Fibroblast of skin of abdomen (primary cell): ENCODE measurements at places on chromosomes 7 and 10.

- no peak for DNase-seq
These were observed 288.2 kb downstream of the MAGI2 start for GRCh38 chr7:79165225-79165624.

GRCh38 chr7:47610506-47611044, 28.7 kb upstream of the TNS3 start:
- peak; percentile 77 for DNase-seq

- DNase-seq: peak; percentile 46
These were observed 89.7 kb downstream of the HIPK2 start for GRCh38 chr7:139687980-139688632.

- DNase-seq: no peak
These were observed 45.1 kb upstream of the MET start for GRCh38 chr7:116626886-116627285.

DNA sequence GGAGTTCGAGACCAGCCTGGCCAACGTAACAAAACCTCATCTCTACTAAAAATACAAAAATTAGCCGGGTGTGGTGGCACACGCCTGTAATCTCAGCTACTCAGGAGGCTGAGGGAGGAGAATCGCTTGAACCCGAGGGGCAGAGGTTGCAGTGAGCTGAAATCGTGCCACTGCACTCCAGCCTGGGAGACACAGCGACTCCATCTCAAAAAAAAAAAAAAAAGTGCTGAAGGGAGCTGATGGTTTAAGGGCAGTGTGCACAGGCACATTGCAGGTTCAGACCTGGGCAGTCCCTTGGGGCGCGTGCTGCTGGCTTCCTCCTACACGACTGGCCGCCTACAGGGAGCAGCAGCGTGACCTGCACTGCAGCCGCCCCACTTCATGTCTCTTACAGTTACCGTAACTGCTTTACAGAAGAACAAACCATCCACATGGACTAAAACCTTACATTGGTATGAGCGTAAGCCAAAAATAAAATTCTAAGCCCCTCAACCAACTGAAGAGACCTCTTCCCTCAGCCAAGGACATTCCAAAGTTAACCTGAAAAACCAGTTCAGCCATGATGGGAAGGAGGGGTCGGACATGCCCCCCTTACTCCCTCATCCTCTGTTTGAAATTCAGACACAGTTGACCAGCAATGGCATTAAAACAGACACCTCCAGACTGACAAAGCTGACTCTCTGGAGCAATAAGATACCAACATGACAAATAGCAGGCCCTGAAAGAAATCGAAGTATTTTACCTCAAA, 262.2 kb downstream of the ZMYND11 start:
- DNase-seq: no peak

DNA sequence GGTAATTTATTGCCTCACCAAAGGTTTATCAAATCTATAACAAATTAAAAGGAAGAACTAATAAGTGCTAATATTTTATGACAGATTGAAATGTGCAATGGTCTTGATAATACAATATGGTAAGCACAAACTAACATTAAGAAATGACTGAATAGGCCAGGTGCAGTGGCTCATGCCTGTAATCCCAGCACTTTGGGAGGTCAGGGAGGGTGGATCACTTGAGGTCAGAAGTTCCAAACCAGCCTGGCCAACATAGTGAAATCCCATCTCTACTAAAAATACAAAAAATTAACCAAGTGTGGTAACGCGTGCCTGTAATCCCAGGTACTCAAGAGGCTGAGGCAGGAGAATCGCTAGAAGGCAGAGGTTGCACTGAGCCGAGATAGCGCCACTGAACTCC, 3.5 kb downstream of the MTPAP start:
- no peak for DNase-seq

GRCh38 chr7:77181734-77182133, 17.9 kb downstream of the FGL2 start:
- no peak for DNase-seq

GRCh38 chr10:35517431-35518181, 87.5 kb upstream of the GJD4 start:
- peak; percentile 17 for DNase-seq

GRCh38 chr10:79038841-79039201, 29.9 kb upstream of the ZMIZ1 start:
- peak; percentile 37 for DNase-seq

GRCh38 chr7:158802535-158803366, 26.6 kb downstream of the ESYT2 start:
- DNase-seq: peak; percentile 67

GRCh38 chr10:11705722-11706121, 36.5 kb upstream of the ECHDC3 start:
- DNase-seq: peak; percentile 28

DNA sequence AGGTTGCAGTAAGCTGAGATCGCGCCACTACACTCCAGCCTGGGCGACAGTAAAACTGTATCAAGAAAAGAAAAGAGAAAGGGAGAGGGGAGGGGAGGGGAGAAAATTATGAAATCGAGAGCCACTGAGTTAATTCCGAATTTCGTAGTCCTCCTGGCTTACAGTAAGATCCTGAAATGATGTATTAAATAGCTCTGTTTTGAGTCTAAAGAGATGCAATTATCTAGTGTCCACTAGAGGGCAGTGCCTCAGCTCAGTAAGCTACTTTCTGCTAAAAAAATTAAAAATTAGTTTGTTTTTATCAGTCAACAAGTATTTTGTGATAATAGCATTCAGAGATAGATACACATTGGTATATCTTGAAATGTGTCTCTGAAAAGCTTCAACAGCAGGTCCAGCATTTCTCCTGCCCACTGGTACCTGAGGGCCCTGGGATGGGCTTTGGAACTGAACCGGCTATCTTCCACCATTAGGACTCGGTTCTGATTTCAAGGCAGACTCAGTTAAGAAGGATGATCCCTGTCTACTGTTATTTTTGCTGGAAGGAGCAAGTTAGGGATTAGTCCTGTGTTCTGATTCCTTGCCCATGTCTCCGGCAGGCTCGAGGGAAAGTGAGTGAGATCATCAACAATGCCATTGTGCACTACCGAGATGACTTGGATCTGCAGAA, 19.5 kb downstream of the TSPAN33 start:
- peak; percentile 50 for DNase-seq

- peak; percentile 9 for DNase-seq
These were observed 505.6 kb downstream of the HTR7 start for GRCh38 chr10:90352288-90352687.

DNA sequence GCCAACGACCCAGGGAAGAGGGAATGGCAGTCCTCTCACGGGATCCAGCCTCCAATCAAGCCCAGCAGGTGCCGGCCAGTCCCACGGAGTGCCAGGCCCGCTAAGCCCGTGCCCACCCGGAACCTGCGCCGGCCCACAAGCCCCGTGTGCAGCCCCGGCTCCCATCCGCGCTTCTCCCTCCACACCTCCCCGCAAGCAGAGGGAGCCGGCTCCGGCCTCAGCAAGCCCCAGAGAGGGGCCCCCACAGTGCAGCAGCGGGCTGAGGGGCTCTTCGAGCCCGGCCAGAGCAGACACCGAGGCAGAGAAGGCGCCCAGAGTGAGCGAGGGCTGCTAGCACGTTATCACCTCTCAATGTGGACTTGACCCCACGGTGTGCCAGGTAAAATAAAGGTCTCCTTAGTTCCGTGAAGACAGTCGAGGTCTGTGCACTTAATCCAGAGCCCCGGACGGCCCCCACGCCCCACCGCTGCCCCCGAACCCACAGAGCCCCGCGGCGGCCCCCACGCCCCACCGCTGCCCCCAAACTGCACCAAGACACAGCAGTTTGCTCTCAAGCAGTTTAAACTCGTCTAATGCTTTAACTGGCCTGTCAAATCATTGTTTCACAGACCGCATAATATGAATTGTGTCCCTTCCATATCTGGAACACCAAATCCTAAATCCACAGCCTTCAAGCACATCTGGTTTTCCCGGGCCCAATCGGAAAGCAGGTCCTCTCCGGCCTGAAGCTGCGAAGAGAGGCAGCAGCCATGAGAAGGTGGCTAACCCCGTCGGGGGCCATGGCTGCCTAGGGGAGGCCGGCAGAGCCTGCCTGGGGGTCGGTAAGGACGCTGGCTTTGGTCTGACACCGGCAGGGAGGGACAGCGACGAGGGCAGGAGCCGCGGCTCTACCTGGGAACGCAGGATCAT, 307.8 kb downstream of the PTPRN2 start:
- no peak for DNase-seq

- DNase-seq: no peak
These were observed 227.9 kb downstream of the WDR37 start for GRCh38 chr10:1284076-1284475.

- DNase-seq: no peak
These were observed 296.2 kb upstream of the SMIM30 start for GRCh38 chr7:113414401-113415035.

DNA sequence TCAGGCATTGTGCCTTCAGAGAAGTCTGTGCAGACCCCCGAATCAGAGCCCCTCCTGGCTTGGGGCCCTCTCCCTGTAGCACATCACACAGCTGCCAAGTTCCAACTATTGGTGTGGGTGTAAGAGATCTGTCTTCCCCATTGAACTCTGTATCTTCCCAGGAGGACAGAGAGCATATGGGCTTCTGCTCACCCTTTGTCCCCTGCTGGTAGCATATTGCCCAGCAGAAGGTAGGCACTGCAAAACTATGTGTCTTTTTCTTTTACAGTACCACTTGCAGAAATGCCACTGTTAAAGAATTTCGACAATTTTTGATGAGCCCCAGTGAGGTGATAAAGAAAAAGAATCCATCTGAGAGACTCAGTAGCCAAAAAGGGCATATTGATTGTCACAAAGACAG, 59.6 kb downstream of the NPY start:
- DNase-seq: no peak

- DNase-seq: peak; percentile 55
These were observed 72.8 kb upstream of the MPP7 start for GRCh38 chr10:28375399-28376354.

- DNase-seq: peak; percentile 83
These were observed at the start of gene KAZALD1 for GRCh38 chr10:101061624-101062231. KAZALD1 (plus strand) TSS chr10:101061989; CDS start chr10:101062593, 604 bp downstream.

- peak; percentile 63 for DNase-seq
These were observed 17.2 kb upstream of the GLI3 start for GRCh38 chr7:42254217-42254616.

- DNase-seq: peak; percentile 69
These were observed 13.9 kb downstream of the FIGNL1 start for GRCh38 chr7:50436133-50436806.

- peak; percentile 20 for DNase-seq
These were observed 12.6 kb upstream of the ARL4A start for GRCh38 chr7:12674861-12675260.

DNA sequence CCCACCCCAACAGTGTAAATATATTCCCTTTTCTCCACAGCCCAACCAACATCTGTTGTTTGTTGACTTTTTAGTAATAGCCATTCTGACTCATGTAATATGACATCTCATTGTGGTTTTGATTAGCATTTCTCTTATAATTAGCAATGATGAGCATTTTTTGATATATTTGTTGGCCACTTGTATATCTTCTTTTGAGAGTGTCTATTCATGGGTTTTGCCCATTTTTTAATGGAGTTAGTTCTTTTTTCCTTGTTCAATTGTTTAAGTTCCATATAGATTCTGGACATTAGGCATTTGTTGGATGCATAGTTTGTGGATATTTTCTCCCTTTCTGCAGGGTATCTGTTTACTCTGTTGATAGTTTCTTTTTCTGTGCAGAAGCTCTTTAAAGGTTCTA, 340.1 kb downstream of the NXPH1 start:
- no peak for DNase-seq

DNA sequence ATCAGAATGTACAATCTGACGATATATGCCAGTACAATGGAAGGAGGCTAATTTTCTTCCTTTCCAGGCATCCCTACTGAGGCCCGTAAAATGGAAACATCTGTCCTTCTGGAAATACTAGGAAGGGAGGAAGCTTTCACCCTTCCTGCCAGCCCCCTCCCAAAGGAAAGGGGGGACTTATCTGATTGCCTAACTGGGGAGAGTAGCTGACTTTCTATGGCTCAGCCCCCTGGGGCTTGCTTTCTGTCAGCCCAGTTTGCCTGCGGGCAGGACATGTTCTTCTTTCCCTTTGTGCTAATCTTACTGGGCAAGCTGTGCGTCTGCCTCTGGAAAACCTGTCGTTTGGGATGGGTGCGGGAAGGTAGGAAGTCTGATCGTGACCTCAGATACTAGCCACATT, 508.9 kb downstream of the SUGCT start:
- no peak for DNase-seq
